ENCODE measurements at places on chromosomes 16 and 17.
A peak's percentile ranks its signal among the peaks of the same experiment; 100 is the strongest.

- peak; percentile 49 for DNase-seq
Measured at GRCh38 chr16:87324411-87325275, 7.5 kb upstream of the C16orf95 start.

- peak; percentile 25 for DNase-seq
Measured at GRCh38 chr17:57440522-57441269, 184.4 kb downstream of the MSI2 start.

- DNase-seq: no peak
Measured at GRCh38 chr17:35740997-35741931, 9.8 kb downstream of the RASL10B start.

DNA sequence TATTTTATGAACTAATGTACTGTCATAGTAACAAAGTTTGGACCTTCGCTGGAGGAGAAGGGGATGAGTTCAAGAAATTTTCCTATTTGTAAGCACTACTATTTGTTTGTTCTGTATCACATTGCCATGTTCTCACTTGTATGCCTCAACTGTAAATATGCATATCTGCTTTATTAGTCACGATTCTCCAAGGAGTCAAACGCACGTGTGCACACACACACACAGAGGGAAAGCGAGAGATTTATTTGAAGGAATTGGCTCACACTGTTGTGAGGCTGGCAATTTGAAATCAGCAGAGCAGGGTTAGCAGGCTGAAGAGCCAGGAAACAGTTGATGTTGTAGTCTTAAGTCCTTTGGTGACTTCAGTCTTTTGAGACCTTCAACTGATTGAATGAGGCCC is 24.9 kb upstream of the MYH2 start:
- no peak for DNase-seq
